ENCODE measurements at places on chromosomes 3 and 15.

DNA sequence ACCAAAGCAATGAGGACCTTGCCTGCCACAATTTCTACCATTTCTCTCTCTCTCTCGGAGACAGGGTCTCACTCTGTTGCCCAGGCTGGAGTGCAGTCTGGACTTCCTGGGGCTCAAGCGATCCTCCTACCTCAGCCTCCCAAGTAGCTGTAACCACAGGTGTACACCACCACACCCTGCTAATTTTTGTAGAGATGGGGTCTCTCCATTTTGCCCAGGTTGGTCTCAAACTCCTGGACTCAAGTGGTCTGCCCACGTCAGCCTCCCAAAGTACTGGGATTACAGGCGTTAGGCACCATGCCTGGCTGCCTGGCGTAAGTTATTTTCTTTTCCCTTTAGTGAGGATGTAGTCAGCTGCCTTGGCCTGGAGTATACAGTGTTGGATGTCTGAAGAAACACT is 37.7 kb upstream of the INO80 start:
- DNase-seq, result no peak

DNA sequence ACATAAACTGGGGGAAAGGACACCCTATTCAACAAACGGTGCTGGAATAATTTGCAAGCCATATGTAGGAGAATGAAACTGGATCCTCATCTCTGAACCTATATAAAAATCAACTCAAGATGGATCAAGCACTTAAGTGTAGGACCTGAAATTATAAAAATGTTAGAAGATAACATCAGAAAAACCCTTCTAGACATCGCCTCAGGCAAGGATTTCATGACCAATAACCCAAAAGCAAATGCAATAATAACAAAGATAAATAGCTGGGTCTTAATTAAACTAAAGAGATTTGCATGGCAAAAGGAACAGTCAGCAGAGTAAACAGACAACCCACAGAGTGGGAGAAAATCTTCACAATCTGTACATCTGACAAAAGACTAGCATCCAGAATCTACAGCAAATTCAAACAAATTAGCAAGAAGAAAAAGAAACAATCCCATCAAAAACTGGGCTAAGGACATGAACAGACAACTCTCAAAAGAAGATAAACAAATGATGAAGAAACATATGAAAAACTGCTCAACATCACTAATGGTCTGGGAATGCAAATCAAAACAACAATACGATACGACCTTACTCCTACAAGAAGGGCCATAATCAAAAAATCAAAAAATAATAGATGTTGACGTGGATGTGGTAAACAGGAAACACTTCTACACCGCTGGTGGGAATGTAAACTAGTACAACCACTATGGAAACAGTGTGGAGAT is 408.7 kb downstream of the CNTN6 start:
- no peak for DNase-seq

DNA sequence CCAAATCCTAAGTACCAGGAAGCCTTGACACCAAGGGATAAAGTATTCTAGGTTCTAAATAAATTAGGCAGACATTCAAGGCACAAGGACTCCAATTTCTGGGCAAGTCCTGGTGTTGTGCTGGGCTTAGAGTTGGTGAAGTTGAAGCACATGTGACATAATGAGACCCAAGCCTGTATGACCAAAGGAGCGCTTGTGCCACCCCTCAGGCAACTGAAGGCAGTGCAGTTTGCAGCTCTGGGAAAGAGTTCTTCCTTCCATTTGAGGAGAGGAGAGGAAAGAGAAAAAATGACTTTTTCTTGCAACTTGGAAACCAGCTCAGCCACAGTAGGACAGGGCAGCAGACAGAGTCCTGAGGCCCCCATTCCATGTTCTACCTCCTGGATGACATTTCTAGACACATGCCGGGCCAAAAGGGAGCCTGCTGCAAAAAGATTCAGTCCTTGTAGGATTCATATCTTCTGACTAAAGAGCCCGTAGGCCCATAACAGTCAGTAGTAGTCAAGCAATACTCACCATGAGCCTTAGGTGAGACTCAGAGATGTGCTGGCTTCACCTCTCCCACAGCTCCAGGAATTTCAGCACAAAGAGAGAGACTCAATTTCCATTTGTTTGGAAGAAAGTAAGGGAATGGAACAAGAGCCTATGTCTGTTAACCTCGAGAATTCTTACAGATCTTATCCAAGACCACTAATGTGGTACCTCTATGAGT is 588.8 kb upstream of the BCHE start:
- DNase-seq, result no peak

- DNase-seq, result no peak
Observed at GRCh38 chr3:129121016-129121791, 400 bp downstream of the RAB43 start.

DNA sequence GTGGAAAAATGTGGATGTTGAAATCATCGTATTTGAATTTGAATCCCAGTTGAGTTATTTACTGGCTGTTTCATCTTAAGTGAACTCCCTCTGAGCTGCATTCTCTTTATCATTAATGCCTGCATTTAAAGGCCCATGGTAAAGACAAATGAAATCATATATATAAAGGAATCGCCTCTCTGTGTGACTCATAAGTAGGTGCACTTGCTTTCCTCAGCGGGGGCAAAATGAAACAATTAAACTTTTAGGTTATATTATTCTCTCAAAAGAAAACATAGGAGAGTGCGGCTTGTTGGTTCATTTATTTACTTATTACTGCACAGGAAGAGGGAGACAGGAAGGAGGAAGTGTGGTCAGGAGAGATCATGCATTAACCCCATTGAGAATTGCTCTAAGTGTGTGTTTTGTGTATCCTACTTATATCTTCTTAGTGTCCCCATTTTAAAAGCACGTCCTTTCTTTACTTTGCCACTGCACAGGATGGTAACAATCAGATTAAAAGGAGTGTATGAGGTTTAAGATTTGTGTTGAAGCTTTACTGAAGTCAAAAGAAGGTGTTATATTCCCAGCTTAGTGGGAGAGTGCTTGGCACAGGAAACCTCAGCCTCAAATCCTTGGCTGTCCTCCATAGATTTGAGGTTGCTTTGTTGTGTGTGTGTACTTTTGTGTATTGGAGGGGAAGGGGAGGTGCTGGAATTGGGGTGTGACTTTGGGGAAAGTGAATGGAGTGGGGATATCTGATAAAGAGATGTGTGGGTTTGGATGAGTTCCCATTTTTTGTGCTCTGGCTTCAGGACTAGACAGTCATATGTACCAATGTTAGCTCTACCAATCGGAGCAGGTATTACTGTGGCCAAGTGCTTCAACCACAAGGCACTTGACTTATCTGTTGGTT is 595.8 kb upstream of the NR2F2 start:
- DNase-seq, result no peak

GRCh38 chr3:34268032-34268709 is 469.7 kb downstream of the PDCD6IP start:
- no peak for DNase-seq

- DNase-seq, result no peak
Observed at GRCh38 chr3:137792626-137793271, 28.6 kb downstream of the SOX14 start.

DNA sequence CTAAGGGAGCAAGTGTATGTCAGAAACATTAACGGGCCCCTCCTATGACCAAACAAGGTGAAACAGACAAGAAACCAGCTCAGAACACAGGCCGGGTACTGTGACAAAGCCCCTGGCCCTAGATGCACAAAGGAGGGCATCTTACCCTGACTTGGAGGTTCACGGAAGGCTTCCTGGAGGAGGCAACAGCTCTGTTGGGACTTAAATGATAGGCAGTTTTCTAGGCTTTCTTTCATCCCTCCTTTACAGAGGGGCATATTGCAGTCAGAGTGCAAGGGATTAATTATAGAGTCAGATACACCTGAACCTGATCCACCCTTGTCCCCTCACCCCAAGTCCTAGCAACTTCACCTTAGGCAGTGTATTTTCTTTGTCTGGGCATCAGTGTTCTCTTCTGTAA is 8.4 kb downstream of the EPHB3 start:
- no peak for DNase-seq

DNA sequence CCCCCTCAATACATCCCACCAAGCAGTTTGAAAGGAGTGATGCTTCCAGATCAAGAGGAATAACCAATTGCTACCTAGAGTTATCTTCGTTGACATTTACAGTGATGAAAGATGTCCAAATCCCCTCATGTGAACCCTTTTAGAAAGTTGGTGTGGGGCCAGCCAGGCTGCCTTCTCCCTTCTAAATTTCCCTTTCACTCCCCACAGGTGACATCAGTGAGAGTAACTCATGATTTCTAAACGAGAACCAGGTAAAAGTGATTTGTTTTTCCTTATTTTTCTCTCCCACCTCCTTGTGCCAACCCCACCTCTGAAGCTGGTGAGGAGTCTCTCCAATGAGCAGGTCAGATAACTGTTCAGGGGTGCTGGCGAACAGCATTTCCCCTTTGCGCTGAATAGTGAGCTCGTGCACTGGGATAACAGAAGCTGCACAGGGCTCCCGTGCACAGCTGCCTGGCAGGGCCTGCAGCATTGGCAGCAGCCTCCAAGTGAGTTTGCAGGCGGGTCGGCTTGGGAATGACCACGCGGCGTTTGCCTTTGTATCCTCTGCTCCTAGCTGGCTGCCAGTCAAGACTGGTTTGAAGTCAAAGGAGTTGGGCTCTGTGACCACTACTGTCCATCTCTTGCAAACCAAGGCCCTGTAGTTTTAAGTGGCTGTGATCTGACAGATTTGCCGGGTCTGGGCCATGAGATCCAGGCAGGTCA is 70.2 kb upstream of the CORO2B start:
- DNase-seq, result no peak

DNA sequence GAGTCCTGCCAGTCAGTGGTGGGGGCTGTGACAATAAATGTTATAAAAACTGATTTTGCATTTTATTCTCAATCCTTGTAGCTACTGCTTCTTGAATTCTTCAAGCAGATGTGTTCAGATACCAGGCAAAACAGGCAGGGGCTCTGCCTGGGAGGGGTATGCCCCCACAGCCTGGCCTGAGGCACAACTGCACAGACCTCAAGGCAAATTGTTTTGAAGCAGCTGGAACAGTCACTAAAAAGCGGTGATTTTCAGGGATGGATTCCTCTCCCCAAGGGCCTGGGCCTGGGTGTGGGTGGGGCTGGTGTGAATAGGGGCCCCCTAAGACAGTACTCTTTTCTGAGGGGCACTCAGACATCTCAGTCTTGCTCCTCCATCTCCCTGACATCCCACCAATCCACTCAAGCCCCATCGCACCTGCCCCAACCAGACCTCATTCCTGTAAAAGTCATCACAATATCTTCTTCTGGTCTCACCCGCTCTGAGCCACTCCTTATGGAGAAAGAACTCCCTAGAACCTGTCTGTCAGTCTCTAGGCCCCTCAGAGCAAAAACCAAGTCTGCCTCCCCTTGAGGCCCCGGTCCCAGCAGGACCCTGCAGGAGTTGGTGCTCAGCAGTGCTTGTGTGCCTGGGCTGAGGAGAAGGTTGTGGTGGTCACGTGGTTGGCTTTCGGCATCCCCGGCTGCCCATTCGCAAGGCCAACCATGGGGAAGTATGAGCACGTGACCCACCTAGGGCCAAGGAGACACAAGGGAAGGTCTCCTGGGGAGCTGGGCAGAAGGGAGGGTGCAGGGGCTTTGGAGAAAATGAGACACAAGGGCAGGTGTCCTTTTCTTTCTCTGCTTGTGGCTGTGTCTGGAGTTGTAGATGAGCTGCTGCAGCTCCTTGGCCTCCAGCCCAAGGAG is 2.9 kb upstream of the PSTPIP1 start:
- no peak for DNase-seq

DNA sequence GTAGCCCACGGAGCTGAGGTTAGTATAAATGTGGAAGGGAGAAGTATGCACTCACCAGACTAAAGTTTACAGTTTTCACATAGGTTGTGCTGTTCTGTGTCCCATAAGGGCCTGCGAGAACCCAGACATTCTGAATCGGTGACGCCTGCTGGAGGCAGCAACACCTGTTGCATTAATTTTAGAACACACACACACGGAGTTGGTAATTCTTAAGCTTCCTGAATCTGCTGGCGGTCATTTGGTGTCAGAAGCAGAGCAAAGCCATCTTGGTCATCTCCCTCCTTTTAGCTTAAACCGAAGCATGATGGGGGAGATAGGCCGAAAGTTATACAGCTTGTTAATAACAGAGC is 41.1 kb upstream of the AP3B2 start:
- no peak for DNase-seq

- no peak for DNase-seq
Observed at GRCh38 chr15:60803059-60803458, 324.1 kb upstream of the ICE2 start.

GRCh38 chr15:24961967-24962366 is 7.2 kb downstream of the SNRPN start:
- no peak for DNase-seq

- DNase-seq, result no peak
Observed at GRCh38 chr3:56976651-56977560, 83.6 kb upstream of the SPATA12 start.

DNA sequence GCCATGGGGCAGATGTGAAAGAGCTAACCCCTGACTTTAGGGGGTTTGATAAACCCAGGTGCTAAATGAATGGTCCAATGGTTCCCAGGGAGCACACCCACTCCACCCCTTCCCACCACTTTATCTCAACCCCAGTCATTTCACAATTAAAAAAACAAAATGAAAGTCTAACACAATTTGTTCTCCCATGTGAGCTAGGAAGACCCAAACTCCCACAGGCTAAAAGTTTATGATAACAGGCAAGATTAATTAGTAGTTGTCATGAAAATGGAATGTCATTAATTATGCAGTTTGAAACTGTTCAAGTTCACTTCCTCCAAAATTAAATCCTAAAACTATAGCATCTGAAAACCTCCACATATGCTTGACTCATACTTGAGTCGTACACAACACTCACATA is 63.3 kb upstream of the TPM1 start:
- no peak for DNase-seq

DNA sequence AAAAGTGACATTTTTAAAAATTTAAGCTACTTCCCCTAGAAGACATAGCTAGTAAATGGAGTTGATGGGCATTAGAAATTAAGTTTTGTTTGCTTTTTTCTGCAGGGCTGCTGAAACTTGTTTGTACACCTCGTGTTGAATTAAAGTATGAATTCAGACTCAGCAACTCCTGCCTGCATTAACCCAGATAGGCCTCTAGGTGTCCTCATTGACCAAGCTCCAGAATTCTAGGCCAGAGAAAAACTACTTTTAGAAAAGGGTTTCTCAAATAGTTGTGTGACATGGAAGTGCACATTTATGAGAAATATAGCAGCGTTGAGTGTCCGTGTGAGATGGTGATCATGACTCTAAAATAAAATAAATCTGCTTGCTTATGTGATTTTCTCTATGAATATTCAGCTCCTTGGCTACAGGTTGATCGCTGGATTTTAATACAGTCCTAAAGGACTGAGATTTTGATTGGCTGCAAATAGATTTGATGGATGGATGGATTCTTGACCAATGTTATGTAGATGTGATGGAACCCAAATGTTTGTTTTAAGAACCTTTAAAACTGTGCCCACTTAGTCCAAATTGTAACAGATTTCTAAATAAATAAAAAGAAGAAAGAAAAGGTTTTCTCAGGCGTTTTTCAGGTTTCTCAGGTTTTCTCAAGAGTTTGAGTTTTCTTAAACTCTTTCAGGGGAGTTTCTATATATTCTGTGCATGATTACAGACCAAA is 39.4 kb upstream of the LMOD3 start:
- peak; percentile 14 for DNase-seq

Measured in stimulated activated CD4-positive, alpha-beta T cell treated with anti-CD3 and anti-CD28 coated beads, Interleukin-15, amount 100 ng/mL, for 48 hours (primary cell).